ENCODE measurements at places on chromosomes 13 and 19. TPM values are rescaled to one million over a fixed set of nuclear protein-coding genes. Genes with fewer than 3 reads are reported as not detected.

LHB gene
- not detected for total RNA-seq

ZNF558 gene
- 23.0 TPM for total RNA-seq

SUPT20H gene
- total RNA-seq = 50.5 TPM

TMEM86B gene
- 1.7 TPM for total RNA-seq
